ENCODE measurements at places on chromosomes 1 and 21.

DNA sequence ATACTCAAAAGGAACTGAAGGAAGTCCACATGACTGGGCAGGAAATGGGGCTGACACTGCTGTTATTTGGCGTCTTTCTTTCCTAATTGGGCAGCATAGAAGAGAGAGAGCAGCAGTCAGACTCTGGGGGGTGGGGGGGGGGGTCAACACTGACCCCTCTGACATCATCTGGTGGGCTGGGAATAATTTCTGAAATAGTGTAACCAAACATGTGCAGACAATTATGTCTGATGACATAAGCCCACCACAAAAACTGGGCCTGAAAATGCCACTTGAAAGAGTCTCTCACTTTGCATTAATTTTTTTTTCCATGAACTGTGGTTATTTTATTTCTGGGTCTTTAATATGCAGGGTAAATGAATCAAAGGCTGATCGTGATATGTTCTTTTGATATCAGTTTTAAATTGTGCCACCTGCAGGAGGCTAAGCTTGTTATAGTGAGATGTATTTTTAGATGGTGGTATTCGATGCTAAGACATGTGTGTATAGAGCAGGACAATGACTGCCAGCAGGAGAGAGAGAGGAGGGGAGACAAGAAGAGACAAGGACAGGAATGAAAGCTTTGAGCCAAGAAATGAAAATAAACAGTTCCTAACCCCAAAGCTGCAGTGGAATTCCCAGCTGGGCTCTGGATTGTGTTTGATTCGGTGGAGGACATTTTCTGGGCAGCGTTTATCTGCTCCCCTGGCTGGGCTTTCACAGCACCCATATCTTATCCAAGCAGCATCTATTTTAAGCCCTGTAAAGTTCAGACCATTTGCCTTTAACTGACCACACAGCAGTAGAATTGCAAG is 264.7 kb downstream of the PBX1 start:
- no peak for DNase-seq

DNA sequence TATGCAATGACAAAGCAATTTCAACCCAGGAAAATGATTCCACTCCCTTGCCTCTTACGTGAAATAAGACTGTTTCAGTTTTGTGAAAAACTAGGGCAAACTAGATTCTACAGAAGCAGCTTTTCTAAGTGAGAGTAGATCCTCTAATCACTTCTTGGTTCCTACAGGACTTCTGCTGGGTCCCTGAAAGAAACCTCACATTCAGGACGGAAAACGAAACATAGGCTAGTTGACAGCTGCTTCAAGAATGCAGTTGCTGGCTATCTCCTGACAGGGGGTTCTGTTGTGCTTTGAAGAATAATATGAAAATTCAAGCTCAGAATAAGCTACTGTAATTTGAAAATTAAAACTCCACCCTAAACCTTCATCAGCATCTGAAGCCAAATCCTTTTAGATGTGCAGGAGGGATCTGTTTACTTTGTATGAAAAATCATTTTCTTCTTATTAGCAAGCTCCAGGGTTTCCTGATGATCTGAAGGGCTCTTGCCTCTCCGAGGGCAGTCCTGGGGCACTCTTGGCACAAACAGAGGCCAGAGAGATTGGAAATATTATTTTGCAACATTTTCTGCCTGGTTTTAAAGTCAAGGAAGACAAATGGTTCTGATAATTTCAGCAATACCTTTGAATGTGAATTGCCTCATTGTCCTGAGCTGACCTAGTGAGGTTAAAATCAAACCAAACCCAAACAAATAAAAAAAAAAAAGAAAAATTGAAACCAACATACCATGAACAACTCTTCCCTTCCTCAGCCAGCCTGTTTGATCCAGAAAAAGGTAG is 55.0 kb downstream of the NTMT2 start:
- DNase-seq: no peak

GRCh38 chr1:204123376-204123775 is 28.5 kb downstream of the ETNK2 start:
- no peak for DNase-seq

DNA sequence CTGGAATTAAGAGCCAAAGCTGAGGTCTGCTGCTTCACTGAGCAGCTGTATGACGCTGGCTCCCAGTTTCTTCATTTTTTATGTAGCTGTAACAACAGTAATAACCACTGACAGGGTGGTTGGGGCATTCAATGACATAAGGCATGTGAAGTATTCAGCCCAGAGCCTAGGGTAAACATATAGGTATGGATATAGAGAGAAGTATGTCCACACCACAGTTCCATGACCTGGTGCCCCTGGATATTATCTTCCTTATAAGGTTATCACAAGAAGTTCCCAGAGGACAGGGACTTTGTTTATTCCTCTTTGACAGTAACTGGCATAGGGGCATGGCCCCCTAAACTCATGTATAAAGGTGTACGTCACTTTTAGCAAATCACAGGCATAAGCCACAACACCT is 14.7 kb downstream of the RAB42 start:
- no peak for DNase-seq

GRCh38 chr1:36570478-36571060 is 87.9 kb upstream of the CSF3R start:
- DNase-seq: no peak

GRCh38 chr1:43062527-43063095 is 103.9 kb upstream of the SLC2A1 start:
- no peak for DNase-seq

GRCh38 chr21:35529171-35529863 is 480.2 kb upstream of the RUNX1 start:
- DNase-seq: no peak

DNA sequence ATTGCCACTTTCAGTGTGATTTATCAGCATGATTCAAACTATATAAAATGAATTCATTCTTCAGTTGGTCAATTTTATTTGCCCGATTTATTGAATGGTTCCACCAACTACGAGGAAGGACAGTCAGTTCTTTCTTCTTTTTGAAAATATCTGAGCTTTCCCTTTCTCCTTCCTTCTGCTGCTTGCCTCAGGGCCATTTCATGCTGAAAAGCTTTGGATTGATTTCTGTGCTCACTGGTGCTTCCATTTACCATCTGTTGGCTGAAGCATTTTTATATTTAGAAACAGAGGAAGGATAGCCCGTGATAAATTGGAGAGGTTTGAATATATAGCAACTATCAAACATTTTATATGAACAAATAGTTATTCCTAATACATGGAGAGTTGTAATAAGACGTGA is 68.9 kb upstream of the ADAMTS5 start:
- DNase-seq: no peak

- DNase-seq: no peak
Measured at GRCh38 chr1:91765880-91766443, 120.0 kb downstream of the TGFBR3 start.

GRCh38 chr1:82901118-82901517 is 1097.8 kb downstream of the TTLL7 start:
- DNase-seq: no peak

DNA sequence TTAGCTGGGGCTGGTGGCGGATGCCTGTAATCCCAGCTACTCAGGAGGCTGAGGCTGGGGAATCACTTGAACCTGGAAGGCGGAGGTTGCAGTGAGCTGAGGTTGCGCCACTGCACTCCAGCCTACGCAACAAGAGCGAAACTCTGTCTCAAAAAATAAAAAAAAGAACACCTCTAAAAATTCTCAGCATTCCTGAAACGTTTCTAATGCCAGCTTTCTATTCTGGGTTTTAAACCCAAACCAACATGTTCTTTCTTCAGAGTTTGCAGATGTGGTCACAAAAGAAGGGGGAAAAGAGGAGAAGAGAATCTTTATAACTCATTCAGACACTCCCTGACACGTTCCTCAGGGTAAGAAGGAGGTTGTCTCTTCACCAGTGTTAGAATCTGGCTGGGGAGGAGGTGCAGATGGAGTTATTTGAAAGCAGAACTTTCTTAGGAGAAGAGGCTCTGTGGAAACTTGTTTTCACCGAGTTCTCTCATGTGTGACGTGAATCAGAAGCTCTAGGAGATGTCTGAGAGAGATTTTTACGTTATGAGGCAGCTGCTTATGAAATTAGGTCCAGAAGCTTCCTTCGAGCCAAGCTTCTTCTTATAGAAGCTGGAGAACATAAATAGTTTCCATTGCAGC is 17.8 kb upstream of the CNR2 start:
- no peak for DNase-seq

DNA sequence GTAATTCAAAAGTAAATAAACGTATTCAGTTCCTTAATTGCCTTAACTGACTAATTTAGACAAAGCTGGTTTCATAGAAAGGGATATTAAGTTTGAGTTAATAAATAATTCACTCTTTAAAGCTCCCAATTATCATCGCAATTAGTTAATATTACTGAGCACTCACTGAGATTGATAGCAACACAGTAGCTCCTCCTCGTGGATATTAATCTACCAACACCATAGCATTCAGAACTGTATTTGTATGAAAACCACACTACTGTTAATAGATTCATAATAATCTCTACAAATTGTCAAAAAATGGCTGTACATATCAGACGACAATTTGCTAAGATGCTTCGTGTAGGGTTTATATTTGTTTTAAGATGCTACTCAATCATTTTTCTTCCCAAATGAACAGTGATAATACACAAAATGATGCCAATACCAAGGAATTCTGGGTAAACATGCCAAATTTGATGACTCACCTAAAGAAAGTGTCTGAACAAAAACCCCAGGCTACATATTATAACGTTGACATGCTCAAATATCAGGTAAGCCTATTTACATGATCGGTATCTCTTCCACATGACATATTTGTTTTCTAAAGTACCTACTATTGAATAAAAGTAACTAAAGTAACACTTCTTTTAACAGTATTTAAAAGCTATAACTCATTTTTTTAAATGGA is 18.8 kb upstream of the DYNLT5 start:
- no peak for DNase-seq

DNA sequence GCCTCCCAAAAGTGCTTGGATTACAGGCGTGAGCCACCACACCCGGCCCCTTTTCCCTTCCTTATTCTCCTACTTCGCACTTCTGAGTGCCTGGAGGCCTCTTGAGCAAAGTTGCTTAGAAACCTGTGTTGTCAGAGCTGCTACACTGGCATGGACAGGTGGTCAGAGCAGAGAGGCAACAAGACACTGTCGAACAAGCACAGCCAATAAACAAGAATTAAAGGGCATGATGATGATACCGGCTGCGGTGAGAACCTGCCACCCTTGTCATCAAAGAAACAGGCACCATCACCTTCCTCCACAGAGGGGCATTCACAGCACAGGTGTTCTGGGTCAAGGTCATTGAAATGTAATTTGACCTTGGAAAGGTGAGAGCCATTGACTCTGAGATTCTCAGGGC is 23.3 kb downstream of the STUM start:
- no peak for DNase-seq

GRCh38 chr1:187067160-187067559 is 238.4 kb downstream of the PLA2G4A start:
- no peak for DNase-seq

- DNase-seq: no peak
Measured at GRCh38 chr21:34704119-34704518, 35.3 kb downstream of the CLIC6 start.

DNA sequence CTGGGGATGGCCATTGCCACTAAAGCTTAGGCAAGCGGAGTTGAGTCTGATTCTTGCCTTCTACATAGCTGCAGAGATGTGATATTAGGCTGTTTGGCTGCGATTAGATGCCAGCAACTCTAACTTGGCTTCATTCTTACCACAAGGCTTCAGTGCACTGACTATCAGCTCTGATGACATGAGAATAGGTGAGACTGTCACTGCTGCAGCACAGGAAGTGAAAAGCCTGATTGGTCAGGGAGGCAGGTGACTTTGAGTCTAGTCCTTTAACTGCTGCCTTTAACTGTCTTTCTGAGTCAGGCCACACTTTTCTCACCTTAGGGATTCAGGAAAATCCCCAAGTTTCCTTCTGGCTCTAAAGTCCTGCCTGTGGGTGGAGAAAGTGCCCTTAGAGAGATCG is 14.1 kb upstream of the PLXNA2 start:
- DNase-seq: no peak

DNA sequence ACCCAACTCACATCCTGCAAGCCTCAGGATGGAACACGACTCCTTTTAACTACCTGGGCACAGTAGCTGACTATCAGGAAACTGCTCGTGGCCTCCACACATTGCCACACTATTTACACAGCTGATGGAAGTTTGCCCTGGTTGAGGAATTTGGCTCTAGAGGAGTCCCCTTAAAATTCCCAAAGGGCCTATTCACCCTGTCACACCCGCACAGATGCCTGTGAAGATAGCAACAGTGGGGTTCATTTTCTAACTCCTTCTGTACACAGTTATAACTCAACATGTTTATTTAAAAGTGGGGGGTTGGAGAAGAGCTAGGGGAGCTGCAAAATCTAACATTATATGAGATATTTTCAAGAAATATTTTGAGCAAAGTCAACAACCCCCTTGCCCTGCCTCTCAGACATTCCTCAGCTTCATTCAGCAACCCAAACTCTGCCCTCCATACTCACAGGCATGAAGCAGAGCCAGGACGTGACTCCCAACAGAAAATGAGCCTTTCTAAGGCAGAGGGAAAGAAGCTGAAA is 35.8 kb upstream of the CCN1 start:
- no peak for DNase-seq

DNA sequence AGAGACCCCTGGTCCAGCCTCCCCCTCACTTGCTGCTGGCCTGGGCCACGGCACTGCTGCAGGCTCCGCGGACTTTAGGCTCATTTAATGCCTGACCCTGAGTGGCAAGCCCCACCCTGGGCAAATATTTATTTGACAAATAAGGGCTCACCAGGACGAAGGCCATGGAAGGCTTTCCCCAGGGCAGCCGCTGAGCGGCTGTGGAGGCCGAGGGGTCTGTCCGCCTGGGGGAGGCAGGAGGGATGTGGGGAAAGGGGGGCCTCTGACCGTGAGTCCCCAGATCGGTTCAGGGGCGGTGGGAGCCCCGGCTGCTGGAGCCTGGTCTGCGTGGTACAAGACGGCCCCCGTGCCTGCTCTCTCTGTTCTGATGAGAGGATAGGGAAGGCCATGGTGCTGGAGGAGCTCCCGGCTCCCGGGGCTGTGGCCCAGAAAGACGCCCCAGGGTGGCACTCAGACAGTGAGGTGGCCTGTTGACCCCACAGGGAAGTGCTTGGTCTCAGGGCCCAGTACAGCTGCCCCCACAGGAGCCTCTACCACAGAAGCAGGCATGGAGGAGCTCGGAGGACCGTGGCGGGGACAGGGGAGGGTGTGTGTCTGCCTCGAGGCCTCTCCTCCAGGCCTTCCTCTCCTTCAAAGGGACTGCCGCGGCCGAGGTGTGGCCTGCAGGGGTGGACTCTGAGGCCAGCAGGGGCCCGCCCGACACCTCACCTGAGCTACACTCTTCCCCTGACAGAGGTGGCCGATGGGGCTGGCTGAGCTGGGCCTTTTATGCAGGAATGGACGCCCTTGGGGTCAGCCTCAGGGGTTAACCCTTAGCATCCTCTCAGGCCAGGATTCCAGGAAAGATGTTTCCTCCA is 9.1 kb upstream of the C1orf159 start:
- no peak for DNase-seq

DNA sequence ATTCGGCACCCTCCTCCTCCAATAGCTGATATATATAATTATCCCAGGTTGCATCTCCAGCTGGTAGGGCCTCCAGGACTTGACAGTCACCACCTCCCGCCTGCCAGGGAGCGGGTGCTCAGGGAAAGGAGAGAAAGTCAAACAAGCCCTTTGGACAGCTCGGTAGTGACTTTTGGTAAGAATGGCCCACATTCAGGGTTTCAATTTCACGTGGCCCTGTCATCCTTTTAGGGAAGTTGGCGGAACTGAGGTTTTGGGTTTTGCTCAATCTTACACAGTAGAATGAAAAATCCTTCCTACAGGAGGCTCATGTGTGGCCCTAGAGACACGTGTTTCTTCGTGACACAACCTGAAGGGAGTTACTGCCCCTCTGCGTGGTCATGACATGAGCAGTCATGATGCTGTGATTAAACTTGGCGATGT is 44.2 kb downstream of the CAPN8 start:
- no peak for DNase-seq

- no peak for DNase-seq
Measured at GRCh38 chr1:57858740-57859139, 434.9 kb upstream of the DAB1 start.

- DNase-seq: no peak
Measured at GRCh38 chr1:19557609-19558051, 72.3 kb upstream of the CAPZB start.
